OCI-LY7 (cell line): ENCODE measurements at places on chromosomes 7 and 10.

GRCh38 chr10:33136271-33136670, 178.2 kb upstream of the ITGB1 start:
- no peak for DNase-seq

DNA sequence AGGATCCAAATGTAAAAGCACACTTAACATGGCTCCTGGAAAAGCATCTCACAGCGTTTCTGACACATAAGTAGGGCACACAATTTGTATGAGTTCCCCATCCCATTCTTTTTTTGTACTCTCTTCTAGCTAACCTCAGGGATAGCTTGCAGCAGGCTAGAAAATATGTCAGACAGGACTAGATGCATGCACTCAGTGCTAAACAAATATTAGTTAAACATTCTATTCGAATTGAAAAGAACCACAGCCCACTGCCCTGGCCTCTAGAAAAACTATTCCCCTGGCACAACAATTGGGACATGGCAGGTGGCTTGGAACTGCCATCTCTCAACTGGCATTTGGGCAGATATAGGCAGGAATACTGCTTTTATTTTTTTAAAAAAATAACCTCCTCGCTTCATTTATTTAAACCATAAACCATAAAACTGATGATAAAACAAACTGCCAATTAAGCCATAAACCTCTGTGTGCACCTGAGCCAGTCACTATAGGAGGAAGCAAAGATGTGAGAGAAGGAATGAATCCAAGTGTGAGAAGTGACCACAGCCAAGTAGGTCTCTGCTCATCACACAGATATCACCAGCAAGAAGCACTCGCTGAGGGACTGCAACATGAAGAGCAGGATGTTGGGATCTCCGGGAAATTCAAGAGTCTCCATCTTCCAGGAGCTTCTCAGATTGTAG, 394.1 kb downstream of the NEBL start:
- no peak for DNase-seq

- no peak for DNase-seq
These were observed 33.3 kb upstream of the EBLN1 start for GRCh38 chr10:22250897-22251660.

GRCh38 chr10:48973065-48973464, 33.4 kb upstream of the LRRC18 start:
- DNase-seq = no peak

DNA sequence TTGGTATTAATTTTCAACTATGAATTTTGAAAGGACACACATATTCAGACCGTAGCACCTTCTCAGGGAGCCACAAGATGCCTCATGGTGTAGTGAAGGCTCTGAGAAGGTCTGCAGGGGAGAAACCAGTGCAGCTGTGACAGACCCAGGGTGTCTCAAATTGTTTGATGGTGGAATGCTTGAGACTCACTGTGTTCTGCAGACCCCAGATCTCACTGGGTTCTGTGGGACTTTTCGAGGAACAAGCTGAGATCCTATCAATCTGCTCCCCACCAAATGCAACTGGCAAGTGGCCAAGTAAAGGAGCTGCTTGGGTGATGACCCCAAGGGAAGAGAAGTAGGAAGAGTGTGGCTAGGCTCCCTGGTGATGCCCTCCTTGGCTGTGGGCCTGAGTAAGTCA, 130.5 kb upstream of the UNC5B start:
- DNase-seq = no peak

DNA sequence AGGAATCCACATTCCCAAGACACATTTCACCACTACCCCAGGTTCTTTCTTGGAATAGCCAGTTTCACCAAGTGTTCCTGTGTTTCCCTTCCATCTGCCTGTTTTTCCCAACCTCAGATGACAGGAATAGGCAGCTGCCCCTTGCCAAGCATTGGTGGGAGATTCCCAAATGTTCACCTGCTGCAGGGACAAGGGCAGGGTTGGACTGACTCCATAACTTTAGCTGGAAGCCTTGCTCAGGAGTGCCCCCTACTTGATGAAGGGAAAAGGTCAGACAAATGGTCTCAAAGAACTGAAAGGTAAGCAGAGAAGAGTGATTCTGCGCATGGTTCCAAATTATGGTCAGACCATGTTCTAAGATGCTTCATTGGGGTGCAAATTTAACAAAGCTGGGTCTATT, 45.1 kb upstream of the LYZL1 start:
- DNase-seq = no peak

DNA sequence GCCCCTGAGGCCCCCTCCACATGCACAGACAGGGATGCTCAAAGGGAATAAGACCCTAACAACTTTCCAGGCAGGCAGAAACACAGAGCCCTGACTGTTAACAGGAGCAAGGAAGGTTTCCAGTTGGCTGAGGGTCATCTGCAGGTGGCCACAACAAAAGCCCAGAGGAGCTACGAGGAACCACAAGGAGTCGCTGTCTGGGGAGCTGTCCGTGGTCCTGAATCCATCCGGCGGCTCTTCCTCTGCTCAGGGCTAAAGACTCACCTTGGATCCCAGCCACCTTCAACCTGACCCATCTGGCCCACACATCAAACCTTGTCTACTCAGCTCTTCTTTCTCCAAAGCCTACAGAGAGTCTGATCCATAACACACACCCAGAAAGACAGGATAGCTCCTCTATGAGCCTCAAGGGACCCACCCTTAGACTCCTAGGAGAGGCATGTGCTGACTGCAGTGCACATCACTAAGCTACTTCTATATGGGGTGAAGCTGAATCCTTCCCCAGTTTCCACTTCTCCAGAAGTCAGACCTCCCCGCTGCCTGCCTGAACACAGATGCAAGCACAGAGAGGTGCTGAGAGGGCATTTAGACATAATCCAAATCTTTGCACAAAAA, 104.0 kb downstream of the SLIT1 start:
- DNase-seq = peak; percentile 63

GRCh38 chr7:139494835-139495579, 11.5 kb upstream of the KLRG2 start:
- no peak for DNase-seq

GRCh38 chr7:16594676-16595075, 50.9 kb downstream of the ANKMY2 start:
- DNase-seq = no peak

DNA sequence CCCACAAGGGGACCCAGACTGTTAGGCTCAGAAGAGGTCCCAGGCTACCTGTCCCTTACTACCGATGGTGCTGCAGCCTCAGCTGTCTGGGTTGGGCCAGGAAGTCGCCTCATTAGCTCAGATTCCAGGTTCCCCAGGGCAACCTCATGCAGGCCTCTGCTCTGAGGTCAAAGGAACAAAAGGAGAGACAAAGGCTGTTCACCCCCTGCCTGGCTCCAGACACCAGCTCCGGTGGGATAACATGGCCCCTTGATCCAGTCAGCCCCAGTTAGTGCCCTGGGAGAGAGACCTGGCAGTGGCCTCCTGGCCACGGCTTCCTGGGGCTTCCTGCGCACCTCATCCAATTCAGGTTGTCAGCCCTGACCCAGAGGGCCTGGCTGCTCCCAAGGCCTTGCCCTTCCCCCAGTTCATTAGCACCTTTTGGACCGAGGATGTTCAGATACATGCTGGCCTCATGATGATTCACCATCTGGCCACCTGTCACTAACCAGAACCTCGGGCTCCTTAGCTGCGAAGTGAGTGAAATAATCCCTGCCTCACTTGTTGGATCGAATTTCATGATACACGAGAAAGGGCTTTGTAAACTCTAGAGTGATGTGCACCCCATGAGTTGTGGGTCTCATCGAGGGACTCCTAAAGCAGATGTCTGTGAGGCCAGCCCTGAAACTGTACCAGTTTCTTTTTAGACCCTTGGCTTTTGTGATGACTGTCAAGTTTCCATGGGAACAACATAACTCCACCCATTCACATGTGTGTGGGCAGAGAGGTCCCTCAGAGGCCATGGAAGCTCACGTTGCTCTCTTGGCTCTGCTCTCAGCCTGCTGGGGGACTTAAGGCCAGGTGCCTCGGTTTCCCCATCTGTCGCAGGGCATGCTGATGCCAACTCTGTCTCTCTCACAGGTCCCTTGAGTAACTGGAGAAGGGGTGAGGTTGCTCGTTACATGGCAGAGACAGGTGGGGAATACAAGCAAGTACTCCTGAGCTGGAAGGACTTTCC, 79.5 kb upstream of the PCBD1 start:
- no peak for DNase-seq

GRCh38 chr10:32943854-32944661, 14.0 kb downstream of the ITGB1 start:
- DNase-seq = no peak

DNA sequence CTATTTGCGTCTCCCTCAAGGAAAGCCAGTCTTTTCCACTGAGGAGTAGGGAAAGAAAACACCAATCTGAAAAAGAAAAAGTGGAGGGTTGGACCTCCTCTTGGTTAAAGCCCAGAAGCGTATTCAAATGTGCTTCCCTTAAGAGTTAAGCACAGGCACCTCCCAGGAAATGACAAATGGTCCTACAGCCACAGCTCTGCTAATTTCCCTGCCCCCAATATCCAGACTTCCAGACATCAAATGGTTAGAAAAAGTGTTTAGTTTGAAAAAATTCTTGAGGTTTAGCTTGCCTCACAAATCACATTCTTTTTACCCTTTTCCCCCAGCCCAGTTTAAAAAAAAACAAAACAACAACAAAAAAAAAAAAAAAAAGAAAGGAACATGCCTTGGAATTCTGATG, 19.0 kb upstream of the COL1A2 start:
- no peak for DNase-seq

GRCh38 chr10:89516149-89516832, 19.1 kb downstream of the SLC16A12 start:
- DNase-seq = no peak

- DNase-seq = no peak
These were observed 69.2 kb upstream of the PIK3CG start for GRCh38 chr7:106795877-106796231.

DNA sequence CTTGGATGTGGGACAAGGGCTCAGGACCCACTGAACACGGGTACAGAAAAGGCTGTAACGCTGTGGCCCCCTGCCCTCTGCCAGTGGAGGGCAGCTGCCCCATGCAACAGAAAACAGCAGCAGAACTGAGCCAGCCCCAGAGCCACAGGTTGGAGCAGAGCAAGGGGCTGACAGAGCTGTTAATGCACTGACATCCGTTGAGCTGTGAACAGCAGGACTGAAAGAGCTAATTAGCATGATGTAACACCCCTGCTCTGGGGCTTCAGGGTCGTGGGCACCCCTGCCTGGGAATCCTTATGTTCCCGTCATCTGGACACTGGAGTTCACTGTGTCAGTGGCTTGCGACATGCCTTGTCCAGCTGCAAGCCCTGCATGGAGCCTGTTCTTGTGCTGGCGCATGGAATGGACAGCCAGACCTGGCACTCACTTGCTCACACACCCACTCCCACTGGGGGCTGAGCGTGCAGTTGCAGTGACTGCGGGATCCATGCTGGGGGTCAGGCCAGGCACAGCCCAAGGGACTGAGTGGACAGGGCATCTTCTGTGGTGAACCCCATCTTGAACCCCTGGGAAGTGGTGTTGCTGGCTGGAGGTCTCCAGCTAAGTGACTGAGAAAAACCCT, 293.7 kb downstream of the DNAJB9 start:
- no peak for DNase-seq

DNA sequence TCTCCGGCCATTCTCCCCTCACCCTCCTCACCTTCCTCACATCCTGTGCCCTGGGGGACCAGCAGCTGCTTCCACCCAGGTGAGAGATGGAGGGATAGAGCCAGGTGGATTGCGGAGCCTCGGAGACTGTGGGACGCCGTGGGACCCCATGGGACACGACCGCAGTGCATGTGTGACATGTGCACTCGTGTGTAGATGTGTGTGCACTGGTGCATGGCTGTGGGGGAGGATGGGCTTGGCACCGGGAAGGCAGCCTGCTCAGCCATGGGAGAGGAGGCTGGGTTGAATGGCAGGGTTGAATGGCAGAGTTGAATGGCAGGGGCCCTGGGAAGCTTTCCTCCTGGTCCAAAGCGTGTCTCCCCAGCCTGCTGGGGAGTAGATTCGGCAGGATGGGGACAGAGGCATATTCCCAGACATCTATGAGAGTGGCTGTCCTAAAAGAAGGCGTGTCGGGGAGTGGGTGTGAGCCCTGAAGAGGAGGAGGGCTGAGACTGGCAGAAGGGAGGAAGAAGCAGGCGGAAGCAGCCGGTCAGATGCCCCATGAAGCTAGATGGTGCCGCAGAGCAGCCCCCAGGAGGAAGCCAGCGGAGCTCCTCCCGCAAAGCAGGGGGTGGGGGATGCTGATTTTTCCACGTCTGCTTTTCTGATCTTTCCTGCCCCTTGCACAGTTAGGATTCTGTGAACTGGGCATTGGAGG, 815 bp downstream of the GIMAP8 start:
- DNase-seq = no peak

- no peak for DNase-seq
These were observed 17.4 kb downstream of the HBP1 start for GRCh38 chr7:107186240-107186639.

DNA sequence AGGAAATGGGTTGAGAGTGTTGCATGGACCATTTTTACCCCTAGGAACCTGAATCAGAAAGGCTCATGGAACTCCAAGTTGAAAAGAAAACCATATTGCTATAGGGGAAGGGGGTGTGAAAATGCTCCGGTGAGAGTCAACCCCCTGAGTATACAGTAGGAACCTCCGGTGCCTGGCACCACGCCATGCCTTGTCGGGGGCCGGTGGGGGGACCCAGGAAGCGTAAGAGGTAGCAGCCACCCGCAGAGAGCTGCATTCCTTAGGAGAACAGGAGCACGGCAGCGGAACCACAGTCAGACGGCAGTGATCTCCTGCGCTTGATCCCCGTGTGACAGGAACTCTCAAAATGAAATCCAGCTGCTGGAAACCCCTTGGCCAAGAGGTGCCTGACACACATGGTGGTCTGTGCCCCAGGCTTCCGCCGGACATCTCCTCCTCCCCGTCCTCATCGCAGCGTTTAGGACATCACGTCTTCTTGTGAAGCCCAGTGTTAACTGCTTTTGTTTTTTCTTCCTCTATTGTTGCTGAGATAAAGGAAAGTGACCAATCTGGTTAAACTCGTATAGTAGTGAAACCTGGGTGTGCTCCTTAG, 186.8 kb downstream of the CELF2 start:
- DNase-seq = no peak

DNA sequence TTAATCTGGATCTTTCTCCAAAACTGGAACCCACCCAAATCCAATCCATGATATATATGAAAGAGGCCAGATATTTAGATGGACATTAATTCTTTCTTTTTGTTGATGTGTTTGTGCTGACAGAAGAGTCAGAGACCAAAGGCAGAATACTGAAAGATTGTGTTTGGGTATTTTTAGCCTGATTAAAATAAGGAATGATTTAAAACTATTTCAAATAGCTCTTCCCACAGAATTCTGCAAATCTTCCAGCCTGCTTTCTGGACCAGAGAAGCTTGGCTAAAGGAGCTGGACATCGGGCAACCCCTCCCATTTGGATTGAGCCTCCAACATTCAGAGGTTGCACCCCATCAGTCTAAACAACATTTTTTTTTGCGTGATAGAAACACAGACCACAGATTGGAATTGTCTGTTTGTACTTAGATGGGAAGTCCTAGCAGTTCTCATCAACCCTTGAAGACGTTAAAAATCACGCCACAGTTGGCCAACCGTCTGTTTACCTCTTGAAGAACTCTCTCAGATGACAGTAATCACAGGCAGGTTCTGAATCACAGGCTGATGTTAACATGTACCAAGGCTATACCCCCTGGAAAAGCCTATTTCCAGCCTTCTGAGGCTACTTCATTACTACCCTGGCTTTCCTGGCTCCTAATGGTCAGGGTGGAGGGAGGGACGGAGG, 155.2 kb upstream of the NRP1 start:
- DNase-seq = no peak

GRCh38 chr10:123746942-123747341, 80.8 kb downstream of the GPR26 start:
- DNase-seq = no peak

- DNase-seq = no peak
These were observed 192.1 kb downstream of the SORCS1 start for GRCh38 chr10:106972381-106972780.
